Activated naive CD4-positive, alpha-beta T cell treated with anti-CD3 and anti-CD28 coated beads, Interleukin-2, amount 50 U/mL, for 72 hours (primary cell): ENCODE measurements at places on chromosomes 2 and 18.

GRCh38 chr18:12366379-12366778 lies 10.6 kb downstream of the AFG3L2 start:
- no peak for DNase-seq

DNA sequence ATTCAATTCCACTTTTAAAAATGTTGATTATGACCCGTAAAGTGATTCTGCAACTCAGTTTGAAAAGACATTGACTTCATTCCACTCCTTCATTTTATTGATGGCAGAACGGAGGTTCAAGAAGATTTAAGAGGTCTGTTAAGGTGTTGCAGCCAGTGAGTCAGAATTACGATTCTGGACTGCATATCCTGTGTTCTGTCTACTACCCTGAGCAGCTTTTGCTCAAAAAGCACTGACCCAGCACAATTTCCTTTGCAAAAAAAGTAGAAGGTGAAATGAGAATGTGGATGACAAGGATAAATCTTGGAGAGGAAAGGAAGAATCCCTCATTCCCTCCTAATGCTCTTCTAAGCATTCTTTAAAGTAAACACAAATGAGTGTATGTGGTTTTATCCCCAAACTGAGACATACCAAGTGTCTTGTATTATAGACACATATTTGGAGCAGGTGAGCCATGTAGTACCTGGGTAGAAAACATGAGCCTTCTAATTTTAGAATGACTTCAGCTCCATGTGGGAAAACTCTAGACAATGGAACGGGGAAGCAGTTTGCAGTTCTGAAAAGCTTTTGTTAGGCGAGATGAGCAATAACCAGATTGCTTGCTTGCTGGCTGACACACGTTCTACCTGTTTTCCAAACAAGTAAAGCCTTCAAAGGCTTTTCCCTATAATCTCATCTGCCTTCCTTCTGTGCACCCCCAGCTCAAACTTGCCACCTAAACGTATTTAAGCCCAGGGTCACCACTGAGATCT lies 44.7 kb downstream of the TGFA start:
- no peak for DNase-seq

DNA sequence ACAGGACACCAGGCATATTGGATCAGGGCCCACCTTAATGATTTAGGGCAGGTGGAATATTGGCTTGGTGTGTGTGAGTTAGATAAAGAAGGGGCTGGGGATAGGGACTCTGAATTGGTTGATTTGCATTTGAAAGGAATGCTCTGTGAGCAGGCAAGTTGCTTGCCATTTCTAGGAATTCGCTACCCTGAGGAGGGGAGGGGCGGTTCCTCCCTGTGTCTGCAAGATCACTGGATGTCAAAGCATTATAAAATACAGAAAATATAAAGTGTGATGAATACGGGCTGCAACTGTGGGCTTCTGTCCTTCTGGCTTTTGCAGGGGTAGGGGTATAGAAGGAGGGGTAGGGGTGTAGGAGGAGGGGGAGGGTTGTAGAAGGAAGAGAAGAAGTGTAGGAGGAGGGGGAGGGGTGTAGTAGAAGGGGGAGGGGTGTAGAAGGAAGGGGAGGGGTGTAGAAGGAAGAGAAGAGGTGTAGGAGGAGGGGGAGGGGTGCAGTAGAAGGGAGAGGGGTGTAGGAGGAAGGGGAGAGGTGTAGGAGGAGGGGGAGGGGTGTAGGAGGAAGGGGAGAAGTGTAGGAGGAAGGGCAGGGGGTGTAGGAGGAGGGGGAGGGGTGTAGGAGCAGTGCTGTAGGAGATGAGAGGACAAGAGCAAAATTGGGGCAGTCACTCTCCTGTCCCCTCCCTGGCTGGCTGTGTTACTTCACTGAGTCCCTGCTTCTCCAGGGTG lies 238.0 kb upstream of the COPS8 start:
- no peak for DNase-seq

DNA sequence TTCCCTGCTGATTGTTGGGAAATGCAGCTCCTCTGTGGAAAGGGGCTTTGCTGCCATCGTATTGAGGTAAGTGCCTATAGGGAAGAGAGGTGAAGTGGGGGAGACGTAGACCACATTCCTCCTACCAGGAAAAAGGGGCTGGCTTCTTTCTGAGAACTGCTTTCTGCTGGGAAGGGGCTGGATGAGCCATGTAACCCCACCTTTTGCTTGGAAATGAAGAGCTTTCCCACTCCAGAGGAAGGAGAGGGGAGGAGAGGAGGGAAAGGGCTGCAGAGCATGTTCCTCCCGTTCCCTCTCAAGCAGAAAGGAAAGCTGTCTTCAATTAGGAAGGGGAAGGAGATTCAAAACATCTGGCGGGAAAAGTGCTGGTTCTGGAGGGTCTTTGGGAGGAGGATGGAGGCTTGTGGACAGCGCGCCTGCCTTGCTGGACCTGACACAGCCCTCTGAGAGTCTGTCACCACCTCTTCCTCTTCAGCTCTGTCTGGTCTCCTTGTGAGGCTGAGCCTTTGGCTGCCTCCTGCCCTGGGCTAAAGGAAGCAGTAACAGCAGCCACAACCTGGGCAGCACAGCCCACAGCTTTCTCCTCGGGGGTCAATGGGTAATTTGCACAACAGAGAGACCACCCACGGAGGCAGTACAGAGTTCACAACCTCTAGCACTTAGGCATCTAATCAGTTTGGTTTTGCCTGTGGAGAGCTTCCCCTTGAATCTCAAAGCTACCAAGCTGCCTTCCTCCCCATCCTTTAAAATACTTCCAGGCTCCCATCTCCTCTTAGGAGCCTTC lies 410.0 kb upstream of the TNP1 start:
- DNase-seq, result no peak

GRCh38 chr2:53429901-53430300 lies 337.7 kb upstream of the CHAC2 start:
- DNase-seq, result no peak
